Upper lobe of right lung (tissue), 1 donor: ENCODE measurements at places on chromosomes 12 and 14. TPM values are rescaled to one million over a fixed set of nuclear protein-coding genes. Genes with fewer than 3 reads are reported as not detected.
A peak's percentile ranks its signal among the peaks of the same experiment; 100 is the strongest.

The RHOJ gene
- 38.6 TPM for total RNA-seq

The CCNT1 gene
- total RNA-seq: 31.2 TPM

The RFC5 gene
- total RNA-seq: 8.0 TPM

The TAS2R30 gene
- total RNA-seq: 2.9 TPM

The PITPNM2 gene
- 25.9 TPM for total RNA-seq

The GDF3 gene
- 0.32 TPM for total RNA-seq

The SPIC gene
- total RNA-seq: not detected

The LRP1 gene
- total RNA-seq: 261 TPM

The MIP gene
- not detected for total RNA-seq

The PRR13 gene
- total RNA-seq: 172 TPM

The PRIMA1 gene
- total RNA-seq: 1.9 TPM

DNA sequence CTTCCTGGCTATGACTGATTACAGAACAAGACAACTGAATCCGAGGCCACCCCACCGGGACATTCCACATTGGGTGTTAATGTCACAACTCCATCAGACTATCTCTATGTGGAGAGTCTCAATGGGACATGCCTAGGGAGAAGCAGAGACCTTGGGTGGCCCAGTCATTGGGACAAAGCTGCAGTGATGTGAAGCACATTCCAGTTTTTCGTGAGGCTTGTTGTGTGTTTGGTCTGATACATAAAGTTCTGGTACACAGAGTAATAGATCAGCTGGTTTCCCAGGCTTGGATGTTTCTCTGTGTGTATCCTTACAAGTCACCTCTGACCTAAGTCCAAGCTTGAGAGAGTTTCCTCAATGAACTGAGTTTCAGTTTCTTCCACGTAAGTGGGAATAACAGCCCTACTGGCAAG, 42.3 kb downstream of the CPM start:
- H3K36me3 ChIP-seq: no peaks in the 10 kb centered on the region
- H3K27me3 ChIP-seq: no peaks in the 10 kb centered on the region
- H3K4me1 ChIP-seq: peaks cover 6% of the 10 kb centered on the region
- H3K4me3 ChIP-seq: no peak overlapping the region
- no peak for DNase-seq

DNA sequence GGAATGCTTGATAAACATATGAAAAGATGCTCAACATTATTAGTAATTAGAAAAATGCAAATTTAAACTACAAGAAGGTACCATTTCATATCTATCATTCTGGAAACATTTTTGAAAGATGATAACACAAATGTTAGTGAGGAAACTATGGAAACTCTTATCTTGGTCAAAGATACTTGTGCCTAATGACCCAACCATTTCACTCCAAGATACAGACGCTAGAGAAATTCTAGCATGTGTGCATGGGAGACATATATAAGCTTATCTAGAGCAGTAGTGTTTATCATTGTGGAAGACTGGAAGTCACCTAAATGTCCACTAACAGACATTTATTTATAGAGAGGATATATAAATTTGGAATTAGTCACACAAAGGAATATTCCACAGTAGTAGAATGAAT, 143.1 kb upstream of the HMGA2 start:
- no peaks in the 10 kb centered on the region for H3K27me3 ChIP-seq
- no peak for DNase-seq
- H3K36me3 ChIP-seq: no peaks in the 10 kb centered on the region
- H3K4me3 ChIP-seq: no peak overlapping the region
- no peaks in the 10 kb centered on the region for H3K4me1 ChIP-seq

DNA sequence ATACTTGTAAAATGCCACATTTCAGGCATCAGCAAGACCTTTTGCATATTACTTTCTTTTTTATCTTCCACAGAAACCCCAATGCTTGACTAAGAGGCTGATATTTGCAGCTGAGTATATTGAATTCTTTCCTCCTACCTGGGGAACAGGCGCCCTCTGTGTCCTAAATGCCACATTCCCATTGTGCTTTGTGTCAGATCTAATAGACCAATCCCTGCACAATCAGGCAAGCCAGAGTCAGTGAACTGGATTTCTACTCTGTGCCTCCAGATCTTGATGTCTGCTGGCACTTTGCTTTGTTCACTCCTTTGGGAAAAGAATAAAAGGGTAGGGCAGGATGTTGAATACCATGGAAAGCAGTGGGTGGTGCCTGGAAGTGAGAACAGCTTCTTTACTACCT, 22.4 kb upstream of the TAS2R42 start:
- no peak overlapping the region for H3K4me3 ChIP-seq
- no peaks in the 10 kb centered on the region for H3K36me3 ChIP-seq
- no peak overlapping the region for H3K27ac ChIP-seq
- H3K4me1 ChIP-seq: no peaks in the 10 kb centered on the region
- H3K27me3 ChIP-seq: no peaks in the 10 kb centered on the region

GRCh38 chr12:102426599-102427542, 53.5 kb downstream of the IGF1 start:
- peaks cover 4% of the 10 kb centered on the region for H3K4me1 ChIP-seq
- no peaks in the 10 kb centered on the region for H3K36me3 ChIP-seq
- no peaks in the 10 kb centered on the region for H3K27me3 ChIP-seq
- no peak overlapping the region for H3K4me3 ChIP-seq
- DNase-seq: no peak

GRCh38 chr12:51417826-51418225, 6.8 kb upstream of the SLC4A8 start:
- DNase-seq: no peak
- H3K36me3 ChIP-seq: no peaks in the 10 kb centered on the region

DNA sequence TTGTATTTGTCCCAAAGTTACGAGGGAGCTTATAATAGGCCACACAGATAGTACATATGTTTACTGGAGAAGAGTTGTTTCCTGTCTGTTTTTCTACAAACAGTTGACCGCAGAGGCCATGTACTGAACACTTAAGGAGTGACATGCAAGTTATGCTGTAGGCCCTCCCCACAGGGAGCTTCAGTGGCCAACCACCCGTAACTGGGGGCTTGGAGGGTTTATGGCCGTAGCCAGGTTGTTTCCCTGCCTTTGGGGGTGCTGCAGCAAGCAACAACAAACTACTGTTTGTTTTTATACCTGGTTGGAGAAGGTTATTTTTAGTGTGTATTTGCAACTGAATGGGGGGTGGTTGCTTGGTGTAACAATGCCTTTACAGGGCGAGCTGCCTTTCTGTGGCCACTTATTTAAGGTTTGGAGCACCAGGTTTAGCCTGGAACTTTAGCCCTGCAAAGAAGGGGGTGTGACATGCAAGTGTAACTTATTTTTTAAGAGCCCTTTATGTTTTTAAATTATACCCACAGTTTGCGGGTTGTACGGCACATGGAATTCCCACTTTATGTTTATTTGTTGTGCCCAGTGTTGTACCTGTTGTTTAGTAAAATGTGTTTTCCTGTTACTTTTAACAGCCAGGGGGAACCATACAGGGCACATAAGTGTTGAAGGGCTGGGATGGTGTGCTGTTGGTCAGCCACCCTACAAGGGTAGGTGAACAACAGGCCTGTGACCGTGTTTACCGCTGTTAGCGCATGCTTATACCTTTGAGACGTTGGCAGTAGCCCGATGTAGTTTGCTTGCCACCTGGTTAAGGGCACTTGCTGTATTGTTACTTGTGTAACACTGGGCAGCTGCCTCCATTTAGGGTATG, 29.9 kb upstream of the G2E3 start:
- no peak overlapping the region for H3K4me3 ChIP-seq
- no peaks in the 10 kb centered on the region for H3K36me3 ChIP-seq
- no peak for DNase-seq
- no peak overlapping the region for H3K27ac ChIP-seq

DNA sequence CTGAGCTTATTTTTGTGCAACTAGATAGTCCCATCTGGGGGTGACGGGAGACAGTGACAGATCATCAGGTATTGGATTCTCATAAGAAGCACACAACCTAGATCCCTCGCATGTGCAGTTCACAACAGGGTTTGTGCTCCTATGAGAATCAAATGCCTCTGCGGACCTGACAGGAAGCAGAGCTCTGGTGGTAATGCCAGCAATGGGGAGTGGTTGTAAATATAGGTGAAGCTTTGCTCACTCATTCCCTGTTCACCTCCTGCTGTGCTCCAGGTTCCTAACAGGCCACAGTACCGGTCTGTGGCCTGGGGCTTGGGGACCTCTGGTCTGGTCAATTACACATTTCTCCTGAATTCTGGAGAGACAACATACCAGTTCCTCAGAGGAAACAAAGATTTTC, 39.0 kb downstream of the GABARAPL1 start:
- H3K27me3 ChIP-seq: no peaks in the 10 kb centered on the region
- no peak overlapping the region for H3K4me3 ChIP-seq
- no peaks in the 10 kb centered on the region for H3K4me1 ChIP-seq
- H3K27ac ChIP-seq: no peak overlapping the region
- DNase-seq: no peak

DNA sequence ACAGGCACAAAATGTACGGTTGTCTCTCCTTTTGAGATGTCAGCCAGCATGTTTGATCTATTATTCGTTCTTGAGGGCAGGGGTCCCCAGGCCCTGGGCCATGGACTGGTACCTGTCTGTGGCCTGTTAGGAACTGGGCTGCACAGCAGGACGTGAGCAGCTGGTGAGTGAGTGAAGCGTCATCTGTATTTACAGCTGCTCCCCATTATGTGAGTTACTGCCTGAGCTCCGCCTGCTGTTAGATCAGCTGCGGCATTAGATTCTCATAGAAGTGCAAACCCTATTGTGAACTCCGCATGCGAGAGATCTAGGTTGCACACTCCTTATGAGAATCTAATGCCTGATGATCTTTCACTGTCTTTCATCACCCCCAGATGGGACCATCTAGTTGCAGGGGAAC, 41.4 kb upstream of the SCN8A start:
- DNase-seq: no peak
- H3K27ac ChIP-seq: no peak overlapping the region
- H3K27me3 ChIP-seq: peaks cover 13% of the 10 kb centered on the region
- H3K4me1 ChIP-seq: no peaks in the 10 kb centered on the region
- no peak overlapping the region for H3K4me3 ChIP-seq

DNA sequence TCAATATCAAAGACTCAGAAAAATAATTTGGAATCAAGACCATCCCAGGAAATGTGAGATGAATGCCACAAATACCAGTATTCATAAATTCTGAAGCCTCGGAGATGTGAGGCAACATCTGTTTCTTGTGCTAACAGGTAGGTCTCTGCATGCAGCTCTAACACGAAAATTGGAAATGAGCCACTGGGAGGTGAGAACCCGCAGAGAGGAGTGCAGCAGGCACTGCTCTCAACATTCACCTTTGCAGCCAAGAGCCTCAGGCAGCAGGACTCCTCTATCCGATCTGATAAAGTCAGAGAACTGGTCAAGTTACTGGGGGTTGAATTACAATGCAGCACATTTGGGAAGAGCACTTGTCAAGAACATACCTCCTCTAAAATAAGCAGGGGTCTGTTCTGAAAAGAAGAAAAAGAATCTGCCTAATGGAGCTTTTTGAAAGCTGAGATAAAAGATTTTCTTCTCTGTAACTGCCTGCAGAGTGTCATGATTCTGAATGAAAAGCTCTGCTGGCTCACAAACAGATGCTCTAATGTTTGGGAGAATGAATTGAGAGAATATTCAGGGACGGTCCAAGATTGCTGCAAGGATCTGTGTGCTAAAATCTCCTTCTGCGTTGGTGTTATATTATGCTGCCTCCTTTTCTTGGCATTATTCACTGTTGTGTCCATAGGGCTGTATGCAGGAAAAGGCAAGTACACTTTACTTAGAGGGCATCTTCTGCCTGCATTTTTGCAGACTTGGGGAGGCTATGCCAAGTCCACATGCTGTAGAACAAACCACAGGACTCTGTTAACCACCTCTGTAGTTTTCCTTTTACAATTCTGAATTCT, 209.6 kb upstream of the KRR1 start:
- no peak overlapping the region for H3K27ac ChIP-seq
- no peak overlapping the region for H3K4me3 ChIP-seq
- no peaks in the 10 kb centered on the region for H3K27me3 ChIP-seq
- DNase-seq: no peak
- peaks cover 25% of the 10 kb centered on the region for H3K4me1 ChIP-seq

- no peak overlapping the region for H3K27ac ChIP-seq
- H3K4me1 ChIP-seq: peaks cover 20% of the 10 kb centered on the region
- no peak overlapping the region for H3K4me3 ChIP-seq
- H3K27me3 ChIP-seq: no peaks in the 10 kb centered on the region
Measured at GRCh38 chr14:100339766-100340422, 16.8 kb downstream of the SLC25A47 start.

GRCh38 chr12:54429014-54429471, 10.0 kb upstream of the ITGA5 start:
- H3K36me3 ChIP-seq: no peaks in the 10 kb centered on the region
- no peak overlapping the region for H3K4me3 ChIP-seq
- H3K27ac ChIP-seq: peak overlapping the region; percentile 68
- H3K27me3 ChIP-seq: no peaks in the 10 kb centered on the region
- no peak for DNase-seq

- H3K4me3 ChIP-seq: no peak overlapping the region
- no peaks in the 10 kb centered on the region for H3K27me3 ChIP-seq
- H3K36me3 ChIP-seq: no peaks in the 10 kb centered on the region
- no peak for DNase-seq
- peaks cover 8% of the 10 kb centered on the region for H3K4me1 ChIP-seq
Measured at GRCh38 chr12:46723629-46724419, 102.0 kb downstream of the SLC38A4 start.

DNA sequence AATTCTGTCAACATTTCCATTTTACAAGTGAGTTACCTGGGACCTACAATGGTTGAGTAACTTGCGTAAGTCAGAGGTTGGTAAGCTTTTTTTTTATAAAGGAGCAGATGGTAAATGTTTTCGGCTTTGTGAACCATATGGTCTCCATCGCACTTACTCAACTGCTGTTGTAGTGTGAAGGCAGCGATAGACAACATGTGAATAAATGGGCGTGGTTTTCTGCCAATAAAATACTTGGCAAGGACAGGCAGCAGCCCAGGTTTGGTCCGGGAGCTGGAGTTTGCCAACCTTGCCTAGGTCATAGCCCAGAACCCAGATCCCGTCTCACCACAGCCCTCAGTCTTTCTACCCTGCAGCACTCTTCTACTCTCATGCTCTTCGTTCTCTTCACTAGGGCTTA, 6.3 kb downstream of the DDX55 start:
- peaks cover 77% of the 10 kb centered on the region for H3K36me3 ChIP-seq
- no peak for DNase-seq
- peaks cover 2% of the 10 kb centered on the region for H3K4me1 ChIP-seq
- H3K27me3 ChIP-seq: no peaks in the 10 kb centered on the region
- H3K27ac ChIP-seq: no peak overlapping the region
